Sciatic nerve (tissue), 2 donors: ENCODE measurements at places on chromosomes 12 and 14. TPM values are rescaled to one million over a fixed set of nuclear protein-coding genes. Genes with fewer than 3 reads are reported as not detected.

GRCh38 chr14:33793398-33794110 is 157.3 kb downstream of the EGLN3 start:
- no peak for DNase-seq

DNA sequence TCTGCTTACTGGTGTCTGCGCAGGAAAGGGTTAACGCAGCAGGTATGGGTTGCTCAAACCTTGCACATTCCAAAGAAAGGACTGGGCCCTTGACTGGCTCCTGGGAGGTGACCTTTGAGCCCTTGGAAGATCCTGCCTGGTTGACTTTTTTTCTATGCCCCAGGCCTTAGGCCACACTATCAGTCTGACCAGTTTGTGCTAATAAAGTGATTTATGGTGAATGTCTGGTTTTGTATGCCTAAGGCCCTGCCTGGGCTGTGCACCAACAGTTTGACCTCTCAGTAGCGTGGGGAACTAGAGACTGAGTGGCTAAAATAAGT is 61.4 kb upstream of the SCN8A start:
- DNase-seq: no peak

GRCh38 chr14:90278199-90279175 is 22.1 kb downstream of the PSMC1 start:
- DNase-seq: no peak

Gene SCN8A
- total RNA-seq: 1.5 TPM

DNA sequence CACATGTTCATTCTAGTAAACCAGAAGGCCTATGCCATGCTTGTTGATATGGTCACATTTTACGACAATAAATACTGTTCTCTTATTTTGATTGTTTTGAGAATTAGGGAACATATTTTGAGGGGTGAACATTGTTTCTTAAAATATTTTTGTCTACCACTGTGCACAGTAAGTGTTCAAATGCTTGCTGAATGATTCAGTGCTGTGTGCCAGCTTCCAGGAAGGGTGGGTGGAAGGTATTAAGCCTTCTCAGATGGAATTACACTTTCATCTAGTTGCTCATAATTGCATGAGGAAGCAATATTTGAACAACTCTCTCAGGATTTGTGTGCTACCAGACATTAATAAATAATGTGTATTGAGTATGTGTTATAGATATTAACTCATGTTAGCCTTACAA is 15.5 kb upstream of the TMX1 start:
- DNase-seq: no peak

Gene DAO
- total RNA-seq: not detected

DNA sequence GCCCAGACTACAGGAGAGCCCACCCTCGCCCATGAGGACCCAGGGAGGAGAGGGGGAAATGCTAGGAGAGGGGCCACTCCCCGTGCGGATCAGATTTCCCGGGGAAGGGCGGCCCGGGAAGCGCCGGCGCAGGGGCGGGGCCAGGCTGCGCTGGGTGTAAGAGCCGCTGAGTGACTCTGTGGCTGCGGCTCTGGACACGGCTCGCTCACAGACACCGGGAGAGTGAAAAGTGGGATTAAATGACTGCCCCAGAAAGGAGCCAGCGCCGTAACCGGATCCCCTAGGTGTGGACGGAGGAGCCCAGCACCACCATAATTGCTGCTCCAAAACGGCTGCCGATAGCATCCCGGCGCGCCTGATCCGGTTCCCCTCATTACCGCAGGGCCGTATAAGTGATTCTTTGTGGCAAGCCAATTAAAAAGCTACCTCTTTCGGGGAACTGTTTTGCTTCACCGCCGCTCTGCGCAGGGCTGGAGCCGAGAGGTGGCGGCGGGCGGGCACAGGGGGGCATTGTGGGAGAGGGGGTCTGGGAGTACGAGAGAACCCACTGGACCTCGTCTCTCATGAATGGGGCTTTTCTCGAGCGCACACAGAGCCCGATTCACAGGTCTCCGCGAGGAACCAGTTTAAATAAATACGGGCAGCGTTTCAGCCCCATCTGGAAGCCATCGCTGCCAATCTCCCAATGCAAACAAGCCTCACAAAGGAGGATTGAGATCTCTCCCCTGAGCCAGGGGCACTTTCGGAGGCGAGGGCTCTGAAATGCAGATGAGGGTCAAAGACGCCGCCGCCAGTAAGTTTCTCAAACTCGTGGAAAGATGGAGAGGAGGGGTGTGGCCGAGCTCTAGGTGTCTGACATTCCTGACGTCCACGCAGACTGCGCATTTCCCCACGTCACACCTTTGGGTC is 2.5 kb downstream of the COL2A1 start:
- peak; percentile 64 for DNase-seq

DNA sequence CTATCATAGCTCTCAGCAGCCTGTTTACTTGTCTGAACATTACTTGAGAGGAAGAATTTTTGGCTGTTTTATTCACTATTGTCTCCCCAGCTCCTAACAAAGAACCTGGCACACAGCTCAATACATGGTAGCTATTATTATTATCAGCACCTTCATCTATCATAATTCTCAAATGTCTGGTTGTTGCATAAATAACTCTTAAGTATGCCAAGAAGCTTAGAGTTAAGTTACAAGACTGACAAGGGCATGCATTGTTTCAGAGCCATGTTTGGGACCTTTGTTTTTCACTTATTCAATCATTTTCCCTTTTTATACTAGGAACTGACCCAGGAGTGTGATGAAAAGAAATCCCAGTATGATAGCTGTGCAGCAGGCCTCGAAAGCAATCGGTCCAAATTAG is 77.5 kb upstream of the ATP2A2 start:
- no peak for DNase-seq

DNA sequence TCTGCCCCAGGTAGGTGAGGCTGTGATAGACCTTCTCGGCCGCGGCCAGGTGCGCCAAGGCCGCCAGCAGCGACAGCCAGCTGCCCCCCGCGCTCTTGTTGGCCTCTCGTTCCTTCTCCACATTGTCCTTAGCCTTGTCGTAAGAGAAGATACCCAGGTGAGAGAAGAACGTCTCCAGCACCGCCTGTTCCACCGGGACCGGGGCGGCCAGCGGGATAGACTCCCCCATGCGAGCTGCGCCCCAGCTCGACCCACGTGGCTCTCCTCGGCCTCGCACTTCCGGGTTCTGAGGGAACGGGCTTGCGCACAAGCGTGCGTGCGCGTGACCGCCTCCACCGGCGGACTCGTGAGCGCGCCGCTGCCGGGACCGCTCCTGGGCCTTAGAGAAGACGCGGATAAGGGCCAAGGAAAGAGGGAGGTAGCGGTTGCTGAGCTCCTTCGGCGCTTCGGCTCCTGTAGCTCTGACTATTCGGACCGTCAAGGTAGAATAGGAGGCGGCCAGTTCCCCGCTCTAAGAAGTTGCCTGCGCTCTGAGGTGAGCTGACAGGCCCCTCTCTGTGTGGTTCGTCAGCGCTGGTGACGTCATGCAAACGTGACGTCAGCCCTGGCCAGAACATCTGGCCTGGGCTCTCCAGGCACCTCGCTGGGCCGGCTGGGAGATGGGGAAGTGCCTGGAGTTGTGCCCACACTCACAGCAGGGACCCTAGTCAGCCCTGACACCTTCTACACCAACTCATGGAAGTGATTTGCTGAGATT is at the start of gene KICS2:
KICS2 (minus strand) TSS at position 288 of the 757 bp plus-strand sequence; CDS start at position 229, 59 bp downstream.
- peak; percentile 95 for DNase-seq

- DNase-seq: no peak
Observed at GRCh38 chr12:65100140-65100539, 21.0 kb downstream of the WIF1 start.

Gene CNTN1
- 83.8 TPM for total RNA-seq

DNA sequence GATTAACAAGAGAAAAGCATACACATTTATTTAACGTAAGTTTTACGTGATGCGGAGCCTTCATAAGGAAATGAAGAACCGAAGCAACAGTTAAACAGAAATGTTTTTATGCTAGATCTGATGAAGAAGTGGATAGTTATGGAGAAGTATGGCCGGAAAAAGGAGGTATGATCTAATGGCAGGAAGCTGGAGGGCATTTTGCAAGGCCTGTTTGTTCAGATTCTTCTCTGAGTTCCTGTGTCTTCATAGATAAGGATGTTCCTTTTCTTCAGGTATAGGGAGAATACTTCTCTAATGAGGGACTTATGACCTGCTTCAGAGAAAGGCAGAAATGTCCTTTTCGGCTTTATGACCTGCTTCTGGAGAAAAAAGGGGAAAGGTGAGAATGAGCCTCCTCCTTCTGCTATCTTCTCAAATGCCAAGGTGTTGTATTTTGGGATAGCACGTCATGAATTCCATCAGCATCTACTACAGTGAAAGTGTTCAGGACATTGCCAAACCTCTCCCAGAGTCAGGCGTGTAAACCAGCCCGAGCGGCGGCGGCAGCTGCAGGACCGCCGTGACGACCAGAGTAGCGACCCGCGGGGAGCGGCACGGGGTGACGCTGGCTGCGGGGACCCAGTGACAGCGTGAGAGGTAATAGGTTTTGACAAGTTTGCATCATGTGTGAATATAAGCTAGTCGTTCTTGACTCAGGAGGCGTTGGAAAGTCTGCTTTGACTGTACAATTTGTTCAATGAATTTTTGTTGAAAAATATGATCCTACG is 33.7 kb upstream of the SGPP1 start:
- no peak for DNase-seq

Gene PCED1B
- total RNA-seq: 5.0 TPM

DNA sequence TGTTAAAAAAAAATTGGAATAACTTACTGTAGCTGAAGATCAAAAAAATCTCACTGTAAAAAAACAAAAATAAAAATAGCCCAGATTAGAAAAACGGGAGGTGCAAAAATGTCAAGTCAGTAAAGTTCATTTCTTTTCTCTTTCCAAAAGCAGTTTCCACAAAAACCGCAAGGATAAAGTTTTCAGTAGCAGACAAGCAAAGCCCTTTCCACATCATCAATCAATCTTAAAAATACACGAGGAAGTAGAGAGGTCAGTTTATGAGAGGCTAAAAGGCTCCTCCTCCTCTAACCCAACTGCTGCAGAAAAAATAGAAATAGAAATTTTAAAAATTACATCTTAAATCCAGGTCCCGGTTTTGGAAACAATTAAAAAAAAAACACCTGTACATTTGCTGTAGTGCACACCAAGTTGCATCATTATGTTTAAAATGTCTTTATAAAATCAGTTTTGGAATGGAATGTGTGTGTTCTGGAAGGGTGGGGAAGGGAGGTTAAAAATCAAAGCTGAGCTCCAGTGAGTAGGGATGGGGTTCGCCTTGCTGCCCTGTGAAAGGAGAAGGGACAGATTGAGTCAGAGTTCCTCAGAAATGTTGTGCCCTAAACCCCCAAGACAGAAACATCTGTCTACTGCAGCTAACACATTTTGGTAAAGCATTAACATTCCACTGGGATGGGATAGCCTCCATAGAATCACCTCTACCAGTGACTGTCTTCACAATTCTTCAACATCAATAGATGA is 5.8 kb downstream of the HNRNPC start:
- DNase-seq: no peak

DNA sequence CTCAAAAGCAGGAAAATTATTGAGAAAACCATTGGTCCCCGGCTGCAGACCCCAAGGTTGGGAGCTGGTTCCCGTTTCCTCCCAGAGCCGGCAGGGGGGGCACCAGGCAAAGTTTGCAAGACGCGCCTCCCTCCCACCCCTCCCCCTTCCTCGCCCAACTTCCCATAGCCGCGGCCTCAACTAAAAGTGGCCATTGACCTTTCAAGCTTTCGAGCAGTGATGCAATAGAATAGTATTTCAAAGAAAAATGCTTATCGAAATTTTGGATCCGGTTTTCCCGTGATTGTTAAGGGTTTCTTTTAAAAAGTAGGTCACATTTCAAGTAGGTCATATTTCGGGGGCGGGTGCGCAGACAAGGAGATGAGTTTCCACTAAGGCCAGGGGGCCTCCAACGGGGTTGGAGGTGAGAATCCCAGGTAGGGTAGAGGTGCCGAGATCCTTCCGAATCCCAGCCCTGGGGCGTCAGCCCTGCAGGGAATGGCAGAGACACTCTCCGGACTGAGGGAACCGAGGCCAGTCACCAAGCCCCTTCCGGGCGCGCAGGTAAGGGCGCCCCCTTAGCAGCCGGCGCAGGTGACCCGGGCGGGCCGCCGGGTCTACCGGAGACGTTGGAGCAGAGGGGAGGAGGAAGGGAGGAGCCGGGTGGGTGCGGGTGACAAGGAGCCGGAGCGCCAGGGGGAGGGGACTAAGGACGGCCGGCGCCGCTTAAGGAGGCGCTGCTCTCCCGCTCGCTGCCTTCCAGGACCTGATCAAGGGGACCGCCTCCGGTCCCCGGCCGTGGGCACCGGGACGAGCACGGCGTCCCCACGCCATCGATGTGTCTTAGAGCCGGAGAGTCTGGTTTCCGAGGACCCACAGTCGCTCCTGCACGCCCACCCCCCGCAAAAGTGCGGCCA is 2.6 kb upstream of the SOCS2 start:
- DNase-seq: peak; percentile 92

Gene CLEC7A
- total RNA-seq: 32.4 TPM

Gene RAD51AP1
- 1.4 TPM for total RNA-seq

- DNase-seq: no peak
Observed at GRCh38 chr12:88035907-88036289, 6.7 kb upstream of the C12orf50 start.

DNA sequence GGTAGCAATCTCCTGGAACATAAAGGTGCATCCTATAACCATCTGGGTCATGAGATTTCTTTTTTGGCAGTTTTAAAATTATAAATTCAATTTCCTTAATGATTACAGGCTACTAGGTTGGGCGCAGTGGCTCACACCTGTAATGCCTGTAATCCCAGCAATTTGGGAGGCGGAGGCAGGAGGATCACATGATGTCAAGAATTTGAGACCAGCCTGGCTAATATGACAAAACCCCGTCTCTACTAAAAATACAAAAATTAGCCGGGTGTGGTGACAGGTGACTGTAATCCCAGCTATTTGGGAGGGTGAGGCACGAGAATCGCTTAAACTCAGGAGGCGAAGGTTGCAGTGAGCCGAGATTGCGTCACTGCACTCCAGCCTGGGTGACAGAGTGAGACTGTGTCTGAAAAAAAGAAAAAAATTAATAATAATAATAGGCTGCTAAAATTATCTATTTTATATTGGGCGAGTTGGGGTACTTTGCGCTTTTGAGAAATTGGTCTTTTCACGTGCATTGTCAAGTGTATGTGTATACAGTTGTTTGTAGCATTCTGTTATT is 17.2 kb upstream of the ARF6 start:
- no peak for DNase-seq

- no peak for DNase-seq
Observed at GRCh38 chr12:69935651-69936100, 110.6 kb downstream of the MYRFL start.

Gene MARCHF9
- total RNA-seq: 10.6 TPM

Gene TAS2R19
- 9.3 TPM for total RNA-seq

Gene ANO2
- total RNA-seq: 30.4 TPM

DNA sequence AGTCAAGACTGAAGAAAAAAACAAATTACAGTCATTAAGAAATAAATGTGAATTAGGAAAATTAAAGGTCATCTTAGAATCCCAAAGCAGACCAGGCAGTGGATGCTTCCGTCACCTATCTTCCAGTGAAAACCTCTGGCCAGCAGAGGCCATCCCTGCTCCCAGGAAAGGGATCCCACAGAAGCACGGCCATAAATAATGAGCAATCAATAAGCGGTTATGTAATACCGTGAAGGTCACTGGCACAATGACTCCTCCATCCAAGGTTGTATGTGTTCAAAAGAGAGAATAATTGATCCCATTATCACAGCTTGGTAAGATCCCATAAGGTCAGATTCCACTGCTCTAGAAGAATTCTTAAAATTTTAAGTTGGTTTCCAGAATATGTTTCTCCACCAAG is 85.7 kb downstream of the PPP2R5E start:
- DNase-seq: no peak
